ENCODE measurements at places on chromosomes 11 and 22.

DNA sequence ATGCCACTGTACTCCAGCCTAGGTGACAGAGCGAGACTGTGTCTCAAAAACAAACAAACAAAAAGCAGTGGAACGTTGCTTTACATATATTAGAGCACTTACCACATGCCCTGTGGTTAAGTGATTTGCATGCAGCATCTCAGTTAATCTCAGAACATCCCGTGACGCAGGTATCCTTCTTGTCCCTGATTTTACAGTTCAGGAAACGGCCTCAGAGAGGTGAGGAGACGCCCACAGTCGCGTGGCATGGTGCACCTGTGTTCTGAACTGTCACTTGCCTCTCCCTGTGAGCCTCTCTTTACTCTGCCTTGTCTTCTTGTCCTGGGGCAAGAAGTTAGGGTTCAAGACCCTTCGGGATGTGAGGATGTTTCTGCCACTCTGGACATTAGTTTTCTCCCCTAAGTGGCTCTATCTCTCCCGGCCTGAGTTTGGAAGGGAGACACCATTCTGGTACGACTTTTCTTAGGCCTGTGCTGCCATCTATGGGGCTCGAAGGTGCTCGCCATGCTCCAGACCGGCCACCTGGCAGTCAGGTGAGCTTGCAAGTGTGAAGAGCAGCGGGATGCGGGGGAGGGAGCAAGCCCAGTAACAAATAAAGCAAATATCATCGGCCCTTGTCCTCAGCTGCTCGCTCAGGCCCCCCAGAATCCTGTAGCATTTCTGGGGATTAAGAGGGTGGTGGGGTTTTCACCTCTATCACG lies 25.6 kb downstream of the YWHAH start:
- peak; percentile 50 for DNase-seq

DNA sequence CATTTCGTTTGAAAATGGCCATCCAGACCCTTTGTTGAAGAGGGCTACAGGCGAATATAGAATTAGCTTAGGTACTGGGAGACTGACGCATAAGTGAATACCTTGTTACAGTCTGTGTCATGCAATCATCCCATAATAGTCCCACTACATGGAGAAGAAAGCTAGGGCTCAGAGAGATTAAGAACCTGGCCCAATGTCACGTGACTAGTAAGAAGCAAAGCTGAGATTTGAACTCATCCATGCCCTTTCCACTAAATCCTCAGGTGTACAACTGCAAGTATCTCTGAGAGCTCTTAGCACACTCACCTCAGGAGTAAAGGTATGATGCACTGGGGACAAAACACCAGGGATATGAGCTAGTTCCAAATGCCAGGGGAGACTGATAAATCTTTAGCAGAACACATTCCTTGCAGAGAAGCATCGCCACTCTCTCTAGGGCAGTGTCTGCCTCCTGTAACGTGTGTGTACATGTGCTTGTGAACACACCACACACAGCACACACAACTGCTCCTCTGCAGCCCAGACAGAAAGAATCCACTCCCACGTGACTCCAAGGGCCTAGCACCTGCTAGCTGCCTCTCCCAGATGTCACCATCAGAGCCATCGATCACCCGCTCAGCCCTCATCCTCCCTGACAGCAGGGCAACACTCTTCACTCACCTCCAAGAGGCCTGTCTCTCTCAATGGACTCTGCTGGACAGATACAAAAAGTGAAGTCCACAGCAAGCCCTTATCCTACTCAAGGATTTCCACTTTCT lies 402.8 kb downstream of the NXPE2 start:
- DNase-seq, result no peak

GRCh38 chr11:45042560-45042959 lies 91.9 kb upstream of the TP53I11 start:
- no peak for DNase-seq

DNA sequence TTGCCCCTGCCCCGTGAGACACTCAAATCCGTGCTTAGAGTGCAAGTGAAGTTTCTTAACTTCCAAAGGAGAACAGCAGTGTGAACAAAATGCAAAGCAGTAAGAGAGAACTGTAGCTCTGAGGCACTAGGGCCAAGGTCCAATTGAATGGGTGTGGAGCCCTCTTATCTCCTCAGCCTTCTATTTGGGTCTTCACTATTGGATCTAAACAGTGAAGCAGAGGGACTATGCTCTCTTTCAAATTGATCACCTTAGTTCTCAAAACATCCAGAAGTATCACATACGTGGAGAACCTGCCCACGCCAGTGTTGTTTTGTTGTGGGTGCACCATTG lies 49.6 kb downstream of the C22orf31 start:
- DNase-seq, result no peak

DNA sequence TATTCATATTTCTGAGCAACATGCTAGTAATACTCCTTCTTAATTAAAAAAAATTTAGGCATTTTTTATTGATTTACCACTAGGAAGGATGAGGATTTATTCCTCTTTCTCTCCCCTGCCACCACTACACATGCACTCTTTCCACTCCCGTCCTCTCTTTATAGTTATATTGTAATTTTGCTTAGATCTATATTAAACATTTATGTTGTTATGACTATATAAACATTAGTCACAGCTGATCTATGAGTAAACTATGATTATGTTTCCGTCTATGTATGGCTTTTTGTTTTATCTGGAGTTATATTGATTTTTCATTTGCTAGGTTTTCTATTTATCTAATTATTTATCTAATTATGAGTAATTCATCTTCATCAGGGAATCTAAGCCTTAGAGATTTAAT lies 17.8 kb downstream of the CCDC15 start:
- no peak for DNase-seq

DNA sequence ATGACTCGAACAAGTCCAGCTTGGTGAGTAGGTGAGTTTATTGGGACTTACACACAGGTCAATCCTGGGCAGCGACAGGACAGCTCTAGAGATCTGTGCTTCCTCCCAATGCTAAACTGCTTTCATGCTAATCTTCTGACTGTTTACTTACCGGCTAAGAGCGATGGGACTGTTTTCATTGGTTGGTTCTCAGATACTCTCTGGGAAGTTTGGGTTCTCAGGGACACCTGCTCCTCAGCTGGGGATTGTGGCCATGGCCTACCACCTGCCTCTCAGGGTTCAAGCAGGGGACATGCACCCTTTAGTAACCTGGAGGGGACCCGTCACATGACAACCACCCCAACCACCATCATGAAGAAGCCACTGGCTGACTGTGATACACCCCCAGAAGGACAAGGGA lies 13.1 kb downstream of the APOL2 start:
- DNase-seq, result no peak

DNA sequence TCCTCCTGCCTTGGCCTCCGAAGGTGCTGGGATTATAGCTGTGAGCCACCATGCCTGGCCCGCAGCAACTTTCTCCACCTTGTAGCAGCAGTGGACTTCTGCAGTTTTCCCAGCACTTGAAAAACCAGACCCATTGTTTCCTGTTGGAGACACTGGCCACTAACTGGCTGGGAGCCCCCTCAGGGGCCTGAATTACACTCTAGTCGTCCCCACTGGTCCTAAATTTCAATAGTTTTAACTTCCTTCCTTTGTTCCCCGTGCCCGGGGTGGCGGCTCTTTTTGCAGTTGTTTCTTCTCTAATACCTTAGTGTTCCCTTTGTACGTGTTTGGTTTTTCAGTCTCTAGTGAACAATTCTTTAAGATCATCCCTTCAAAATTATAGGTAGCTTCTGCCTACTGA lies 2.6 kb upstream of the MRGPRE start:
- DNase-seq, result no peak
